ENCODE measurements at places on chromosomes 12 and 14.
A peak's percentile ranks its signal among the peaks of the same experiment; 100 is the strongest.

DNA sequence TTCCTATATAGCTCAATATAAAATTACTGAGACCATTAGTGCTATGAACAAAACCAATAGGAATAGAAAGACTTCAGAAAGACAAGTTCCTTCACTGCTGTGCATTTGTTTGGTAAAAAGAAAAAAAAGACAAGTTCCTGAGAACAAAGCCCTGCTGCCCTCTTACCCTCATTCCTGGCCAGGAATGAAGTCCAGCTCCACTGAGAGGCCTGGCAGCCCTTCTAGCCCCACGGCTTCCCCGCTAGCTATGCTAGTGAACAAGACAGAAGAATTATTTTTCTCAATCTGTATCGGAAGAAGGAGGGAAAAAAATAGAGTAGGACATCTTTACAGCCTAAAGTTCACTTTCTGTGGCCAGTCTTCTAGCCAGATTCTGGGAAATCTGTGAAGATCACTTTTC, 1.6 kb downstream of the MFAP5 start:
- no peaks in the 10 kb centered on the region for H3K36me3 ChIP-seq
- DNase-seq = no peak
- H3K4me3 ChIP-seq = no peak overlapping the region

GRCh38 chr14:28323951-28324741, 442.4 kb upstream of the FOXG1 start:
- no peak for DNase-seq
- no peaks in the 10 kb centered on the region for H3K27me3 ChIP-seq
- no peak overlapping the region for H3K4me3 ChIP-seq
- H3K27ac ChIP-seq = no peak overlapping the region

- H3K4me1 ChIP-seq = peaks cover 24% of the 10 kb centered on the region
- H3K36me3 ChIP-seq = peaks cover 10% of the 10 kb centered on the region
- peak overlapping the region; percentile 97 for H3K4me3 ChIP-seq
These were observed 3.3 kb upstream of the CCND2 start for GRCh38 chr12:4270016-4270830.

- no peak for DNase-seq
- H3K27me3 ChIP-seq = no peaks in the 10 kb centered on the region
- no peak overlapping the region for H3K4me3 ChIP-seq
These were observed 109.7 kb downstream of the SLC25A47 start for GRCh38 chr14:100432652-100433427.

DNA sequence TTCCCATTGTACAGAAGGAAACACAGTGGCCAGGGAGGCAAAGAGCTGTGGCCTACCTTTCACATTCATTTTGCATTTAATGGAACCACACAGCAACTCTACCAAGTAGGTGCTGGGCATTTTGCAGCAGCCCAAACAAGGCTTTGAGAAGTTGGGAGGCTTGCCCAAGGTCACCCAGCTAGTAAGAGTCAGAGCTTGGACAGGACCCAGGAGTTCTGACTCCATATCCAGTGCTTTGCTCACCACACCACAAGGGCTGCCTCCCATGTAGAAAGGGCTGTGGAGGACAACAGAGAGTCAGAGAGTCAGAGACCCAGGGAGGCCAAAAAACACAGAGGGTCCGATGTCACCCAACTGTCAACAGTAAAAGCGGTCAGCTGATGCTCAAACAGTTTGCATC, 400.2 kb downstream of the BCL11B start:
- no peaks in the 10 kb centered on the region for H3K36me3 ChIP-seq
- DNase-seq = no peak
- no peak overlapping the region for H3K27ac ChIP-seq
- no peaks in the 10 kb centered on the region for H3K4me1 ChIP-seq
- no peak overlapping the region for H3K4me3 ChIP-seq

DNA sequence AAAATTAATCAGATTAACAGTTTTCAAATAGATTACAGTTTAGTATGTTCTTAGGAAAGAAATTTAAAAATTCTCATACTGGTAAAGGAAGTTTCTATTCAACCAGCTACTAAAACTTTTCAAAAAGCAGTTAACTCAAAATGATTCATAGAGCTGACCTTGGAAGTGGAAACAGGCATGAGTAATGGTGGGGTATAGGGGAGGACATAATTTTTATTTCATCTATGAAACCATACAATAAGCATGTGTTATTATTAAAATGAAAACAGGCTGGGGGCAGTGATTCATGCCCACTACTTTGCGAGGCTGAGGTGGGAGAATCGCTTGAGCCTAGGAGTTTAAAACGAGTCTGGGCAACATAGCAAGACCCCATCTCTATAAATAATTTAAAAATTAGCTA, 73.0 kb downstream of the DNAI7 start:
- no peak overlapping the region for H3K4me3 ChIP-seq
- H3K27ac ChIP-seq = no peak overlapping the region
- no peak for DNase-seq
- peaks cover 1% of the 10 kb centered on the region for H3K27me3 ChIP-seq
- H3K36me3 ChIP-seq = no peaks in the 10 kb centered on the region

DNA sequence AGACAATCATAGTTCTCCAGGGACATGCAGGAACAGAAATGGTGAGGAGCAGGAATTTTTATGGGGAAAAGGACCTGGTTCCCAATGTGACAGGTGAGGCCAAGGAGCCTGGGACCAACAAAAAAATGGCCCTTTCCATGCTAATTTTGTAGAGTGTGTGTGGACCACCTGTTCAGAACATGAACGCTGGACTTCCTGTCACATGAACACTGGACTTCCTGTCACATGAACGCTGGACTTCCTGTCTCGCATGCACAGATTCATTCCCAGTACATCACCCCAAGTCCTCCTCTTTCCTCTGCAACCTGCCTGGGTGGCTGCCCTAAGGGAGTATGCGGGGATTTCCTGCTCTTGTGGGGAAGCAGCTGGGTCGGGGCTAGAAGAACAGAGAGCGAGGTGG, 10.1 kb downstream of the FGF6 start:
- H3K4me3 ChIP-seq = no peak overlapping the region
- H3K36me3 ChIP-seq = no peaks in the 10 kb centered on the region
- peaks cover 17% of the 10 kb centered on the region for H3K27me3 ChIP-seq
- peaks cover 12% of the 10 kb centered on the region for H3K4me1 ChIP-seq

- no peaks in the 10 kb centered on the region for H3K27me3 ChIP-seq
- DNase-seq = peak; percentile 83
- peaks cover 2% of the 10 kb centered on the region for H3K36me3 ChIP-seq
- H3K4me3 ChIP-seq = no peak overlapping the region
- peaks cover 12% of the 10 kb centered on the region for H3K4me1 ChIP-seq
- H3K27ac ChIP-seq = no peak overlapping the region
These were observed 102.2 kb downstream of the ERC1 start for GRCh38 chr12:1093166-1093751.

DNA sequence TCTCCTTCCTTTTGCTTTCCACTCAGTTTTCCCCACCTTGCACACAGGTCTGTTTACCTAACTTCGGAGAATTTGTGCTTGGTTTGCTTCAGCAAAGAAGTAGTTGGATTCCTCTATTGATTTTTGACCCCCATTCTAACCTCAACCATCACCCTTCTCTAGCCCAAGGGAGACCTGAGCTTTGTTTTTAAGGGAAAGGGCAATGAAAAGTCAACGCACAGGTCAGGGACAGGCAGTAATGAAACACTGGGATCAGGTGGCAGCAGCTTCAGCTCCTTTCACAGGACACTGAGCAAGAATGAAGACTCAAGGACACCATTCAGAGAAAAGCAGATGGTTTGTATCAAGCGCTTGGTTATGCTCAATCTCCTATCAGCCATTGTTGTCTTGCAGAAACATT, 46.9 kb upstream of the KRR1 start:
- H3K36me3 ChIP-seq = no peaks in the 10 kb centered on the region
- H3K4me3 ChIP-seq = no peak overlapping the region

GRCh38 chr12:120167529-120168095, 26.9 kb downstream of the GCN1 start:
- H3K27me3 ChIP-seq = no peaks in the 10 kb centered on the region
- no peak overlapping the region for H3K4me3 ChIP-seq
- H3K4me1 ChIP-seq = peaks cover 3% of the 10 kb centered on the region
- DNase-seq = no peak
- no peak overlapping the region for H3K27ac ChIP-seq
- peaks cover 44% of the 10 kb centered on the region for H3K36me3 ChIP-seq

Data from activated CD4-positive, alpha-beta T cell treated with anti-CD3 and anti-CD28 coated beads, Interleukin-2, amount 10 ng/mL, durations not matched to agents 24 days and 14 days (primary cell).